Activated CD8-positive, alpha-beta T cell treated with anti-CD3 and anti-CD28 coated beads, Interleukin-2, amount 10 ng/mL, durations not matched to agents 7 days and 5 days (primary cell): ENCODE measurements at places on chromosomes 11 and 22. TPM values are rescaled to one million over a fixed set of nuclear protein-coding genes. Genes with fewer than 3 reads are reported as not detected.

TEX12 gene
- not detected for total RNA-seq

GRCh38 chr11:112503410-112503809 lies 242.8 kb upstream of the PLET1 start:
- no peak overlapping the region for H3K27ac ChIP-seq
- DNase-seq = no peak
- H3K4me3 ChIP-seq = no peak overlapping the region
- H3K36me3 ChIP-seq = no peaks in the 10 kb centered on the region

OR4D9 gene
- total RNA-seq = not detected

APOBEC3G gene
- 138 TPM for total RNA-seq

DNA sequence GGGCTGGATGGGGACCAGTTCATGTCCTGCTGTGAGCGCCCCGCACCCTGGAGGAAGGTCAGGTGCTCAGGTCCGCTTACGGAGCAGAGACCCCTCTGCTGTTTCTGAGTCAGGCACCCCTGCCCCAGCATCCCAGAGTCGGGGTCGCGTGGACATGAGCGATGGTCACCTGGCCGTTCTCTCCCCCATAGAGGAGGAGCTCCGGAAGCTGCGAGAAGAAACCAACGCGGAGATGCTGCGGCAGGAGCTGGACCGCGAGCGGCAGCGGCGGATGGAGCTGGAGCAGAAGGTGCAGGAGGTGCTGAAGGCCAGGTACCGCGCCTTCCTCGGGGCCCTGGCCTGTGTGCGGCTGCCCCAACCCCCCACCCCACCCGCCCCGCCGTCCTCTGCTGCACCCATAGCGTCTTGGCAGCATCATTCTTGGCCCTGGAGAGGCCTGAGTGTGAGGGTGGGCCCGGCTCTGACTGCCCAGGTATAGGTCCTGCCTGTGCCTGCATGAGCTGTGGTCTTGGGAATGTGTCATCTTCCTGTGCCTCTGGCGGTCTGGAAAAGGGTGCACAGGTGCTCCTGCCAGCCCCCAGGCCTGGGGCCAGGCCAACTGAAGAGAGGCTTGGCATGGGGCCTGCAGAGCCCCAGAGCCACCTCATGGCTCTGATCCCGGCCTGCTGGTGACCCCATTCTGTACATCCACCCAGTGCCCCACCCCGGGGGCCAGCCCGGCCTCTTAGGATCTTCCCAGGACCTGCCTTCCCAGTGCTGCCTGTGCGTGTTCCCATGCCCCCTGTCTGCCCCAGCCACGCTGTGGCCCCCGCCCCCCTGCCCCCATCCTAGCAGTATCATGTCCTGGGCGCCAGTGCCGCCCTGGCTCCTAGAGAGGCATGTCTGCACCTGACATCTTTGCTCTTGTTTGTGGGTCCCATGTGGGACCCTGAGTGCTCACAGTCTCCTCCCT lies 38.1 kb downstream of the GRAMD4 start:
- no peak overlapping the region for H3K4me3 ChIP-seq
- H3K27me3 ChIP-seq = no peaks in the 10 kb centered on the region
- DNase-seq = no peak
- H3K4me1 ChIP-seq = peaks cover 18% of the 10 kb centered on the region
- no peaks in the 10 kb centered on the region for H3K36me3 ChIP-seq

GRCh38 chr11:45665206-45665932 lies at the start of gene CHST1:
Gene CHST1, minus strand, starts transcription at chr11:45665622. Its CDS starts 14,699 bp downstream, at chr11:45650923.
- no peak within 1 kb of the TSS for H3K27ac ChIP-seq
- peaks cover 66% of the 10 kb centered on the region for H3K27me3 ChIP-seq
- no peaks in the 10 kb centered on the region for H3K36me3 ChIP-seq

OR8D1 gene
- not detected for total RNA-seq

DNA sequence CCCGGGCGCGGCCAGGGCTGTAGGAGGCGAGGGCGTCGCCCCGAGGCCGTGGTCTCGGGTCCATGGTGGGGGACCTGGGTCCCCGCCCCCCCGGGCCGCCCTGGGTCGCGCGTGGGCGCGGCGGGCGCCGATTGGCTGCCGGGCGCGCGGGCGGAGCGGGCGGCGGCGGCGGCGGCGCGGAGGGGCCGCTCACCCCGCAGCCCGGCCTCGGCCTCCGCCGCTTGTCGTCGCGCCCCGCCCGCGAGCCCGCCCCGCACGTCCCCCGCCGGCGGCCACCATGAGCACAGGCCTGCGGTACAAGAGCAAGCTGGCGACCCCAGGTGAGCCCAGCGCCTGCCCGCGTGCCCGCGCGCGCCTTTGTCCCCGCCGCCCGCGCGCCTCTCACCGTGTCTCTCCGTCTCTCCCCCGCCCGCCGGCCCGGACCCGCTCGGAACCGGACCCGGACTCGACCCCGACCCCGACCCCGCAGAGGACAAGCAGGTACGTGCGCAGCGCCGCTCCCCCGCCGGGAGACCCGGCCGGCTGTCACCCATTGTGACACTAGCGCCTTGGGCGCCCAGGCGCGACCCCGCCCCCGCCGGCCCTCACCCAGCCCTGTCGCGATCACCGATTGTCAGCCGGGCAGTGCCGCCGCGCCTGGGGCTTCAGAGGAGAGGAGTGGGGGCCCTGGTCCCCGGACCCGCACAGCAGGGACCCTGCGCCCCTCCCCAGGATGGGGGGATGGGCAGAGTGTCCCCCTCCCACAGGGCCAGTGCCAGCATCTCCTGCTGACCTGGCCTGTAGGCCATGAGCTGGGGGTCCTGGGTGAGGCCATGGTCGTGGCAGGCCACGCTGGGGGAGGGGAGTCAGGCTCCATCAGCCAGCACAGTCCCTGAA lies at the start of gene SEPTIN5:
Gene SEPTIN5, plus strand, starts transcription at position 192 of the 876 bp plus-strand sequence. Its CDS starts 86 bp downstream, at position 278.
- no peak for DNase-seq
- peaks cover 27% of the 10 kb centered on the region for H3K27me3 ChIP-seq
- H3K36me3 ChIP-seq = no peaks in the 10 kb centered on the region
- H3K4me1 ChIP-seq = peaks cover 7% of the 10 kb centered on the region
- H3K4me3 ChIP-seq = peak within 1 kb of the TSS; percentile 48
- no peak within 1 kb of the TSS for H3K27ac ChIP-seq

APOA5 gene
- total RNA-seq = not detected

DNA sequence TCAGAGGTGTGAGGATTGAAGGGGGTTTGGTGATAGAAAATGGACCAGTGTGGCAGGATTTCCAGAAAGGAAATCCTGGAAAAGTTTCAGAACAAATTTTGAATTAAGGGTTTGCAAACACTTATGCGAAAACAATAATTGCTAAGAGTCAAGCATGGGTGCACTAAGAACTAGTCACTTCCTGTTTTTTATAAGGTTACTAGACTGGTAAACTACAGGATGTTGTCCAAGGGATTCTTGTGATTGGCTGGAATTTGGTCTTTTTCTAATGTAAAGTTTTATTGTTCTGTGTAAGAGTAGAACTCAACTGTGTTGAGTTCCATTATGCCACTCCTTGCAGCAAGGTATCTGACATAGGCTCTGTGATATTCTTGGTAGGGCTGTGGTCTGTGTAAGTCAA lies 54.1 kb downstream of the LIF start:
- no peak overlapping the region for H3K4me3 ChIP-seq
- H3K36me3 ChIP-seq = peaks cover 49% of the 10 kb centered on the region
- no peaks in the 10 kb centered on the region for H3K27me3 ChIP-seq
- H3K4me1 ChIP-seq = peaks cover 97% of the 10 kb centered on the region

CAPN5 gene
- 1.0 TPM for total RNA-seq

- no peak overlapping the region for H3K27ac ChIP-seq
- H3K4me1 ChIP-seq = no peaks in the 10 kb centered on the region
- no peaks in the 10 kb centered on the region for H3K27me3 ChIP-seq
- no peak overlapping the region for H3K4me3 ChIP-seq
These were observed 32.3 kb downstream of the ST14 start for GRCh38 chr11:130191896-130192295.

PATE1 gene
- total RNA-seq = not detected

DNA sequence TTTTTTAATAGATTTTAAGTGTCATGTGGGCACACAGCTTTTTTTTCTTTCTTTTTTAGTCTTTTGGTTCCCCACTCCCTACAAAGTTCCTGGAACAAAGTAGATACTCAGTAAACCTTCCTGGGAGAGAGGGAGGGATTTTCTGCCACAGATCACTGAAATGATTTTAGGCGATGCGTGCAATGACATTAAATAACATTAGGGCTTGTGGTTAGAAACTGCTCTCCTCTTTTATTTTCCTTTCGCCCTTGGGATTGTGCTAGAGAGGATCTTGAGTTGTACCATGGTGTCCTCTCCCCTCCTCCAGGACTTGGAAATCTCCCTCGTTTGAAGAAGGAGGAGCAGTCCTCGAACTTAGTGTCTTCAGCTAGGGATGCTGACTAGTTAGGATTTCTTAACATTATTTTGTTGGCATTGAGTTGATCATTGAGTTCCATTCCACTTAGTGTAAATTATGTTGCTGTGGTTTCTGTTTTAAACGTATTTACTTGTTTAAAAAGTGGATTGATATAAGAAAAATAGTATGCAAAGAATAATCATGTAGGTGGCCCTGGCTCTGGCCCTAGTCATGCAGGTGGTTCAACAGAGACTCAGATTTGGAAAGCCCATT lies 88.4 kb downstream of the TRAF6 start:
- H3K27ac ChIP-seq = no peak overlapping the region
- no peak for DNase-seq
- peaks cover 33% of the 10 kb centered on the region for H3K4me1 ChIP-seq
- peaks cover 17% of the 10 kb centered on the region for H3K27me3 ChIP-seq
- no peak overlapping the region for H3K4me3 ChIP-seq

DNA sequence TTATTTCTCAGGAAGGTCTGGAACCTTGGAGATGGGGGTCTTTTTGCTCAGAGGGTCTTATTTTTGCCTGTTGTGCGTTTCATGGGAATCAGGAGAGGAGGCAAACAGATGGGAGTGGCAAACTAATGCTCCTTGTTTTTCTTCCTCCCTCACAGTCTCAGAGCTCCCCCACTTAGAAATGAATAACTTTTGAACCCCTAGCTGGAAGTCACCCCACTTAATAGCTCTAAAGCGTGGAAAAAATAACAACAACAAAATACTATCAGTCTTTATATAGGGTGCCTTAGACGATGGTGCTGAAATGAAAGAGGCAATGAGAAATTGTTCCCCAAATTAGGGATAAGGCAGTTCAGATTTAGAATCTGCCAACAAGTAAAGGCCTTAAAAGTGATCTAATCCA lies 76.8 kb upstream of the BDNF start:
- no peaks in the 10 kb centered on the region for H3K27me3 ChIP-seq
- H3K27ac ChIP-seq = no peak overlapping the region
- H3K4me1 ChIP-seq = no peaks in the 10 kb centered on the region

- peak; percentile 68 for DNase-seq
- peak overlapping the region; percentile 95 for H3K27ac ChIP-seq
- H3K36me3 ChIP-seq = peaks cover 31% of the 10 kb centered on the region
These were observed 84.7 kb downstream of the MAML2 start for GRCh38 chr11:96257972-96258934.

GRCh38 chr11:133844217-133844616 lies 1.1 kb downstream of the SPATA19 start:
- no peak for DNase-seq
- no peaks in the 10 kb centered on the region for H3K36me3 ChIP-seq
- H3K4me1 ChIP-seq = no peaks in the 10 kb centered on the region
- no peak overlapping the region for H3K27ac ChIP-seq

- peaks cover 29% of the 10 kb centered on the region for H3K4me1 ChIP-seq
- DNase-seq = peak; percentile 79
- H3K27ac ChIP-seq = no peak overlapping the region
- H3K36me3 ChIP-seq = peaks cover 35% of the 10 kb centered on the region
- no peaks in the 10 kb centered on the region for H3K27me3 ChIP-seq
- no peak overlapping the region for H3K4me3 ChIP-seq
These were observed 26.2 kb downstream of the TCP11L1 start for GRCh38 chr11:33065445-33066178.

RIMBP3C gene
- 0.08 TPM for total RNA-seq

ARAP1 gene
- 84.3 TPM for total RNA-seq

- peak overlapping the region; percentile 67 for H3K4me3 ChIP-seq
- peaks cover 5% of the 10 kb centered on the region for H3K36me3 ChIP-seq
- H3K27me3 ChIP-seq = no peaks in the 10 kb centered on the region
- DNase-seq = no peak
These were observed 23.9 kb upstream of the MICAL2 start for GRCh38 chr11:12086271-12087074.

- no peaks in the 10 kb centered on the region for H3K4me1 ChIP-seq
- H3K4me3 ChIP-seq = no peak overlapping the region
- no peaks in the 10 kb centered on the region for H3K27me3 ChIP-seq
- no peak overlapping the region for H3K27ac ChIP-seq
- no peak for DNase-seq
- H3K36me3 ChIP-seq = no peaks in the 10 kb centered on the region
These were observed 50.4 kb downstream of the TENM4 start for GRCh38 chr11:79390477-79390876.

- peaks cover 31% of the 10 kb centered on the region for H3K27me3 ChIP-seq
- no peak overlapping the region for H3K4me3 ChIP-seq
- no peak for DNase-seq
- peaks cover 10% of the 10 kb centered on the region for H3K4me1 ChIP-seq
These were observed 30.8 kb downstream of the ZNRF3 start for GRCh38 chr22:28914201-28914600.

DNA sequence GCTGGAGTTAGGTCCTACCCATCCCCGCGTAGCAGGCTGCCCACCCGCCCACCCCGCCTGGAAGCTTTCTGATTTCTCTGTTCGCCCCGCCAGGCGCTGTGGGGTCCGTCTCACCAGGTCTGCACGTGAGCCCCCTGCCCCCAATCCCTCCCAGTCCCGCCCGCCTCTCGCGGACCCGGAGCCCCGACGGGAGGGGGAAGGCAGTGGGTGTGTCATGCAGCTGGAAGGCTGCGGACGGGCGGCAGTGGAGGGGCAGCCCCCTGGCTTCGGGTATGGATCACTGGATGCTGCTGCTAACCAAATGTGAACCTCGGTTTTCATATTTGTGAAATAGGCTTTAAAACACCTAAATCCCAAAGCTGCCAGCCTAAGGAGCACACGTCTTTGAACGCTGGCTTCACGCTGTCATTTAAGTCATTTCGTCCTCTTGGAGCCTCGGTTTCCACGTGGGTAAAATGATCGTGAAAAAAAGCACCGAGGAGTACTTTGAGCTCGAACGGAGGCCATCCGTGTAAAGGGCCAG lies 568 bp upstream of the BIK start:
- no peaks in the 10 kb centered on the region for H3K36me3 ChIP-seq
- H3K27me3 ChIP-seq = peaks cover 13% of the 10 kb centered on the region
- DNase-seq = no peak

- DNase-seq = no peak
- no peak overlapping the region for H3K4me3 ChIP-seq
- peaks cover 11% of the 10 kb centered on the region for H3K4me1 ChIP-seq
- H3K27me3 ChIP-seq = peaks cover 12% of the 10 kb centered on the region
- H3K27ac ChIP-seq = no peak overlapping the region
These were observed 22.3 kb downstream of the UPB1 start for GRCh38 chr22:24517446-24517845.

SFI1 gene
- total RNA-seq = 136 TPM

- DNase-seq = peak; percentile 66
- no peak overlapping the region for H3K27ac ChIP-seq
- no peaks in the 10 kb centered on the region for H3K36me3 ChIP-seq
- peaks cover 21% of the 10 kb centered on the region for H3K27me3 ChIP-seq
- no peak overlapping the region for H3K4me3 ChIP-seq
These were observed 90.6 kb downstream of the GAB4 start for GRCh38 chr22:16917144-16918003.
